ENCODE measurements at places on chromosomes 4 and X.

DNA sequence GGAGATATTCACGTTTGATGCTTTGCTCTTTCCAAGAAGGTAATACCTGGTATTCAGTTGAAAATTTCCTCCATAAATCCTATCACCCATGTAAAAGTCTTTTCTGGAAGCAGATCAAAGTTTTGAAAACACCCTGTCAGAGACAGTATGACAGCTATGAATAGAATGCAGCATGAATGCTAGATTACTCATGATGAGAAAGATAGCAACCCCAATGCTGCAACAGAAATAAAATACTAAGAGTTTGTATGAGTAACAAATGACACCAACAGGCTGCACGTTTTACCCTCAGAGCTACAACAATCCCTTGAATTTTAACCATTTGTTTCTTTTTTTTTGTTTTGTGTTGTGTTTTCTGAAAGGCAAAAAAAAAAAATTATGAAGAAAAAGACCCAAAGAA lies 108.6 kb downstream of the ARHGAP6 start:
- DNase-seq, result no peak

DNA sequence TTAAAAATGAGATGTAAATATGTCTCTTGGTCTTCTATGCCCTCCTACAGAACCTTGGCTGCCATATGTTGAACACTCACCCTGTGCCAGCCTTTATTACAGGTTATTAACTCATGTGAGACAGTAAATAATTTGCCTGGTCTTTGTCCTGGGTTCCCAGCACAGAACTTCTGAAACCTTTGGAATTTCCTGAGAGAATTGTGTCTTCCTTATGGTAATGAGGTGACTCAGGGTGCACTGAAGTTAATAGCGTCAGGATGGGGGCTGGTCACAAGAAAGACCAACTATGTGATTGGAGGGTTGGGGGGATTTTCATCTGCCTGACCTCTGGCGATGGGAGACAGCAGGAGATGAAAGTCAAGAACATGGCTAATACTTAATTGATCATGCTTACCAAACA lies 289.8 kb upstream of the STS start:
- no peak for DNase-seq

DNA sequence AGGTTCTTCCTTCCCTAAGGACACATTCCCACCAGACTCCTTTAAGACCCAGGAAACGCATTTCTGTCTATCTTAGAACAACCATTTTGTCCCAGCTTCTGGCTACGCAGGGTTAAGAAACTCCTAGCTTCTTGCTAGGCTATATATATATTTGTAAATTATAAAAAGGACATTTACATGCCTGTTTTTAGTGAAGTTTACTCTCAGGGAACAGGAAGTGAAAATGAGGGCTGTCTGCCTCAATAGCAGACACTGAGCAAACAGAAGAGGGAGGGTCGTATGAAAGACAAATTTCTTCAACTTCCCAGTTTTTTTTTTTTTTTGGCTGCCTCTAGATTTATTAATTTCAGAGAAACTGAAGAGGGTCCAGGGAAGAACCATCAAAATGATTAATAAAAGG lies 9.3 kb upstream of the FRMPD3 start:
- no peak for DNase-seq

GRCh38 chrX:79715448-79715847 lies 299.1 kb upstream of the TBX22 start:
- DNase-seq, result no peak

DNA sequence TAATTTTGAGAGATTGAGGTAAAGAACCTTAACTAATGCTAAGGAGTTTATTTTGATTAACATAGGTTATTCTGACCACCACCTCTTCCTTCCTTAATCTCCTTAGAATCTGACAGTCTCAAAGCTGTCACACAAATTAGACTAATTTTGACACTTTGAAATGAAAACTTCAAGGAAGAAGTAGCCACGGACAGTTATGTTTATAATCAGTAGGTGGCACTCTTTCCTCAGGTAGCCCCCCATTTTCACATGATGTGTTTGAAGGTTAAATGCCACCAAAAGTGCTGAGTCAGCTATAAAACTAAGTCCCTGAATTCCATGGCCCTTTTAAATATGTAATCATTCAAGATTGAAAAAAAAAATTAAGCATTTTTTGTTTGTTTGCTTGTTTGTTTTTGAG lies 22.4 kb downstream of the TMEM33 start:
- DNase-seq, result no peak

DNA sequence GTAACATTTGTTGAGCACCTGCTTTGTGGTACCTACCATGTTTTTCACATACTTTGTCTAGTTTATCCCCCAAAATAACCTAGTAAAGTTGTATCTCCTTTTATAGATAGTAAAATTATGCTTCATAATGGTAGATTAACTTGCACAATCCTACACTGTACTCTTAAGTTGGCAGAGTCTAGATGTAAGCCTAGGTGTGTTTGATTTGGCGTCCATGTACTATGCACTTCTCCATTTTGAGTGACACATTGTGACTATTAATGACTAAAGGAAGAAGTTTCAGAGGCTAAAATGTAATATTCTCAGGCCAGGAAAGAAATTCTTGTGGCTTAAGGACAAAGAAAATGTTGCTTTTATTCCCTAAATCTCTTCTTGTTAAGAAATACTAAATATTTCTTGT lies 15.4 kb downstream of the PLK4 start:
- no peak for DNase-seq

DNA sequence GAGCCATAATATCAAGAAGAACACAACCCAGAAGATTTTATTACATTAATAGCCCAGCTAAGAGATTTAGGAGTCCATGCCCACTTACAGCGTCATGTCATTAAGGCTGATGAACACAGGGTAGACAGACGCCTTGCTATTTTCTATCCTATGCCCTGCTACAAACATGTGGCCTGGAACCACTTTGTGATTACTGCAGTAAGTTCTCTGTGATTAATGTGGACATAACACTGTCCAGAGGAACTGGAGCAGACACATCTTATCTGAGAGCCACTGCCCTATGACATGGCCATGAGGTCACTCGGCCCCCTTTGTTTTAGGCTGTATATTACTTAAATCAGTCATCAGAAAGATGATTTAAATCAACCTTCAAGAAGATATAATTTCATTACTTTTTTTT lies 211.7 kb downstream of the MAML3 start:
- no peak for DNase-seq
